ENCODE measurements at places on chromosomes 11 and 22. TPM values are rescaled to one million over a fixed set of nuclear protein-coding genes. Genes with fewer than 3 reads are reported as not detected.

OR4A47 gene
- not detected for total RNA-seq

GNG3 gene
- total RNA-seq = not detected

TBRG1 gene
- total RNA-seq = 13.3 TPM

RIMBP3C gene
- total RNA-seq = 0.36 TPM

ESAM gene
- under 0.01 TPM for total RNA-seq

C1QTNF4 gene
- total RNA-seq = not detected

DNA sequence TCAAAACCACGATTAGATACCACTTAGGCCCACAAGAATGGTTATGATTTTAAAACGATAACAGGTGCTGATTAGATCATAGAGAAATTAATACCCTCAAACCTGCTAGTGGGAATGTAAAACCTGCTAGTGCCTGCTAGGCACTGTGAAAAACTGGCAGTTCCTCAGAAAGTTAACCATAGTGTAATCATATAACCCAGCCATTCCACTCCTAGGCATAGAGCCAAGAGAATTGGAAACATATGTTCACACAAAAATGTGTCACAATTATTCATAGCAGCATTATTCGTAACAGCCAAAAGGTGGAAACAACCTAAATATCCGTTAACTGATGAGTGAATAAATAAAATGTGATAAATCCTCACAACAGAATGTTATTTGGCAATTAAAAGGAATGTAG, 122.2 kb upstream of the SYN3 start:
- no peak for DNase-seq

- DNase-seq = no peak
Measured at GRCh38 chr11:93323747-93324146, 6.8 kb upstream of the DEUP1 start.

- DNase-seq = no peak
Measured at GRCh38 chr11:34012734-34013133, 38.8 kb upstream of the CAPRIN1 start.

- peak; percentile 48 for DNase-seq
Measured at GRCh38 chr11:119316729-119317591, at the start of gene MCAM. MCAM (minus strand) TSS chr11:119317130; CDS start chr11:119317101, 29 bp downstream.

DNA sequence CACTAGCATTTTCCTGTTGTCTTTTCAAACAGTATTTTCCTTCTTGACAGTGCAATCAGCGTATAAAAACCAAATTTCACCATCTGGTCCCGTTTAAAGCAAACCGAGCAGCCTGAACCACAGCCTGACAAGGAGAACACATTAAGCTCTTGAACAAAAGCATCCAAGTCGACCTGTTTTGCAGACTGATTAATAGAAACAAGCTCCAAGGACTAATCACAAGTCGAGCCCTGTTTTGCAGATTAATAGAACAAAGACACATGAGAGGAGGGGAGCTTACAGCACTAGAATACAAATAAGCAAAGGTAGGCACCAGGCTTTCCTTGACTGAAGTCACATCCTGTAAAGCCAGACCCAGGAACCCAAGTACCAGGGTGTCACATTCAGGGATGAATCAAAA, 104.8 kb downstream of the MPPED2 start:
- no peak for DNase-seq

DNA sequence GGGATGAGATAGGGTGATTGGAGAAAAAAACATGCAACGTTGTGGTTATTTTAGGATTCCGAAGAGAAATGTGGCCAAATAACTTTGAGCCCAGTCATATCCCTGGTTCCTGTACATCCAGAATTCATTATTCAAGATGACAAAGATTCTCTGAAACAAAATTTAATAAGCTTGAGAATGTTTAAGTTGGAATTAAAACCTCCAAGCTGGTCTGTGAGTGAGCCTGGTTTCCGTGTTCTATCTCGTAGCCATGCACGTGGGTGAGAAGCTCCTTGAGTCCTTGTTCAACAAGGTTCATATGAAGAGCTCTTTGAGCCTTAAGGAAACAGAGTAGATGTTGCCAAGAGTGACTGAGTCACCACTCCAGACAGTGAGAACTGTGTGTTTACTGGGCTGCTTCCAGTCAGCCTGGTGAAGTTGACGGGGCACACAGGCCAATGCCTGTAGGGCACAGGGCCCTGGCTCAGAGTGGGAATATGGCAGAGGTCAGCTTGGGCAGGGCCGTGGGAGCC, 206.5 kb downstream of the NAV2 start:
- peak; percentile 98 for DNase-seq

DNA sequence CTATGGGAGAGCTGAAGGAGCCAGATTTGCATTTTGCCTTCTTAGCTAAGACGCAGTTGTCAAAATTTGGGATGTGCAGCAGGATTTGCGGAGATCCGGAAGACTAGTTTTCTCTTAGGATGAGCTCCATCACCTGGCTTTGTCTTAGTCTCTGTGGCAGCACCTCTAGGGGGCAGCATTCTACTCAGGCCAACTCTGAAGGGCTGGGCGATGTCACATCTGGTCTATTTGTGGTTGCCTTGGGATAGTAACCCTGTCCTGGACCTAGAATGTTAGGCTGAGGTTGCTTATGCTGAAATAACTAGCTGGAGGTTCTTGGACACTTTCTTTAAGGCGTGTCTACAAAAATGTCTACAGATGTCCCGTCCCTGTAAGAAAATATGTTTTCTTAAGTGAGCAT, 116.2 kb downstream of the FAT3 start:
- peak; percentile 2 for DNase-seq

DNA sequence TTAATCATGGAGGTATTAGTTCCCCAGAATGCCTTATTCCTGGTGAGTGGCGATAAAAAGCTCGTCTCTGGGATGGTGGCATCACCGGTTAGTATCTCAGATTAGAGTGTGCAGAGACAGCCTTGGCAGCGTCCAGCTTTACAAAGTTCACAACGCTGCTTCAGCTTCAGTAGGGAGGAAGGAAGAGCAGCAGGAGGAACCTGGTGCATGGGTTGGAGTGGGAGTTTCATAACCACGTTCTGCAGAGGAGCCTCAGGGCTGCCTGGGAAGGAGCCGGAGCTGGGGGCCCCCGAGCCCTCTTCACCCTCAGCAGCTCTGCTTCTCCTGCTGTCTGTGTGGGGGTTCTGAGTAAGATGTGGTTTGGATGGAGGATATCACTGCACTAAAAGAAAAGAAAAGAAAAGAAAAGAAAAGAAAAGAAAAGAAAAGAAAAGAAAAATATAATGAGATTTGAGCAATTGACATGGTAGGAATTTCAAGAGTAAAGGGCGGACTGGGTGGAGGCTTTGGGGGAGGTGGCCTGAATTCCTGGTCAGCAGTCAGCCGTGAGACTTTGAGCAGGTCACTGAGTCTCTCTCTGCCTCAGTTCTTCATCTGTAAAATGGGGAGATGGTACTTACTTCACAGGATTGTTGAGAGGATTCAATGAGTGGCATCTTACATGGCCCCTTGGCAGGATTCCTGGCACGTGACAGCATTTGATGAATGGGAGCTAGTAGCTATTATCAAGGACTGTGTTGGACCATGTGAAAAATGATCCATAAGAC, 6.5 kb downstream of the ASPHD2 start:
- no peak for DNase-seq

DNA sequence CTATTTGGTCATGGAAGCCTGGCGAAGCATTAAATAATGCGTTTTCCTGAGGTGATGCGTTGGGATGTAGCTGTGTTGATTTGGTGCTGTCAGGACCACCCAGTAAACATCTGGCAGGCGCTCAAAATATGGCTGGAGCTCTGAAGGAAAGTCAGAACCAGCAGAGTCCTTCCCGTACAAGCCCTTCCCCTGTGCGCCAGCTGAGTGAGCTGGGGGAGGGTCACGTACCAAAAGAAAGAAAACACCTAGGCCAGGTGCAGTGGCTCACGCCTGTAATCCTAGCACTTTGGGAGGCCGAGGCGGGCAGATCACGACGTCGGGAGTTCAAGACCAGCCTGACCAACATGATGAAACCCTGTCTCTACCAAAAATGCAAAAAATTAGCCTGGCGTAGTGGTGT, 55.6 kb upstream of the CECR2 start:
- DNase-seq = no peak

DNA sequence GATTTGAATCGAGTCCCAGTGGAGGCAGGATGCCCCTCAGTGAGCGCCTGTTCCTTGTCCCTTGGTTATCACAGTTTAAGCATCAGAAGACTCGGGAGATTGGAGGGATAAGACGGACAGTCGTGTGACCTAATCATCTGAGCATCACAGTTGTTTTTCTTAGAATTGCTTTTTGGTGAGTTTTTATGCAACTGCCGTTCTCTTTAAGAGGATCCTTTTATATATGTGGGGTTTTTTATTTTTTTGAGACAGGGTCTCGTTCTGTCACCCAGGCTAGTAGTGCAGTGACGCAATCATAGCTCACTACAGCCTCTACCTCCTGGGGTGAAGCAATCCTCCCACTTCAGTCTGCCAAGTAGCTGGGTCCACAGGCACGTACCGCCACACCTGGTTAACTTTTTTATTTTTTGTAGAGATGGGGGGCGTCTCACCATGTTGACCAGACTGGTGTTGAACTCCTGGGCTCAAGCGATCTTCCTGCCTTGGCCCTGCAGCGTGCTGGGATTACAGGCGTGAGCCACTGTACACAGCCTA, 16.5 kb downstream of the NUP50 start:
- no peak for DNase-seq

- DNase-seq = no peak
Measured at GRCh38 chr11:80886684-80887083, 1445.9 kb upstream of the TENM4 start.

DNA sequence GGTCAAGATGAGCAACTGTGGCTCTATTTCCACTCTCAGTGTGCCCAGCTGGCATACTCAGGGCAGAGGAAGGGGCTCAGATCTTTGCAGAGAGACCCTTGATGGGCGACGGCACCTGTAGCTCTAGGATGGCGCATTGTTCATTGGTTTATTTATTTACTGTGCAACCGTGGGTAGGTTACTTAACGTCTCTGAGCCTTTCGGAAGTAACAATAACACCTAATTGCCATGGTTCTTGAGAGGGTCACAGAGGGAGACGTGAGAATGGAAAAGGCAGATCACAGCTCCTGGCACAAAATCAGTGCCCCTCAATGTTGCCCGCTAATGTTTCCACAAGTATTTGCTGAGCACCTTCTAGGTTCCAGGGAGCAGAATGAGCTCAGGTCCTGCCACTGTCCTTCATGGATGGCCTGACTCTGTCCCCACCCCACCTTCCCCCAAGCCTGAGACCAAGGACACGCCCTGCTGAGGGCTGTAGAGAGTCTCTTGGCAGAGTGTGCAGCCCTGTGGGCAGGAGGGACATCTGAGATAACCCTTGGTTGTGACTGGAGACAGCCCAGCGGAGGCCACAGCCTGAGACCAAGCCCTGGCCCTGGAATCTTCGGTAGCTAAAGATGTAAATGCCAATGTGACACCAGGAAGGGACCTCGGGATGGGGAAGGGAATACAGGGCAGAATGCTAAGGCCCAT, 780 bp upstream of the ALDH3B2 start:
- no peak for DNase-seq

- no peak for DNase-seq
Measured at GRCh38 chr22:40674274-40674673, 5.0 kb upstream of the MCHR1 start.

GRCh38 chr11:19769820-19770219, 57.2 kb downstream of the NAV2 start:
- peak; percentile 66 for DNase-seq

DNA sequence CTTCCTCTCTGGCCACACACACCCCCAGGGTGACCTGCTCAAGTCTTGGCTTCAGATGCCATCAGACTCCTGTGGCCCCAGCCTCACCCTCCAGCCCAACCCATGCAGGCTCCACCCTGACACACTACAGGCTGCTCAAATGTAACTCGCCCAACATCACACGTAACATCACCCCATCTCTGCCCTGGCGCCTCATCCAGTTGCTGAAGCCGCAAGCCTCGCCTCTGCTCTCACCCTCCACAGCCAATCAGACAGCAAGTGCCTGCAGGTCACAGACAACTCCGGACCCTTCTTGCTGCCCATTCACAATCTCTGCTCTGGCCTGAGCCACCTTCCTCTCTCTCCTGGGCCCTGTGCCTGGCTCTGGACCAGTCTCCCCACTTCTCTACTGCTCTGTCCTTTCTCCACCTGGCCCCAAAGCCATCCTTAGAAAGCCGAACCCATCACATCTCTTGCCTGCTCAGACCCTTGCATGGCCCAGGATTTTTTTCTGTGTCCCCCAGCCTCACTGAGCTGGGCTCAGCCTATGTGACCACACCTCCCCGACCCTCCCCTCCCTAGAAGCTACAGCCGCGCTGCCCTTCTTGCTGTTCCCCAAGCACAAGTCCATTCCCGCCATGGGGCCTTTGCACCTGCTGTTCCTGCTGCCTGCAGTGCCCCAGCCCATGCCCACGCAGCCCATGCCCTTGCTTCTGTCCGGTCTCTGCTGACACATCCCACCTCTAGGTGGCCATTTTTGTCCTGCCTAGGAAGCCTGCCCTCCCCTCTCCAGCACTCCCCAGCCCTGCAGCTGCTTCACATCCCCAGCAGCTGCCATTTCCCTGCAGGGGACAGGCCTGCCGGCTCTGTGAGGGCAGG, 333.9 kb downstream of the CTTN start:
- no peak for DNase-seq

GRCh38 chr11:88152381-88152780, 22.9 kb downstream of the RAB38 start:
- DNase-seq = peak; percentile 28

- no peak for DNase-seq
Measured at GRCh38 chr11:76293189-76293631, 86.9 kb upstream of the WNT11 start.

DNA sequence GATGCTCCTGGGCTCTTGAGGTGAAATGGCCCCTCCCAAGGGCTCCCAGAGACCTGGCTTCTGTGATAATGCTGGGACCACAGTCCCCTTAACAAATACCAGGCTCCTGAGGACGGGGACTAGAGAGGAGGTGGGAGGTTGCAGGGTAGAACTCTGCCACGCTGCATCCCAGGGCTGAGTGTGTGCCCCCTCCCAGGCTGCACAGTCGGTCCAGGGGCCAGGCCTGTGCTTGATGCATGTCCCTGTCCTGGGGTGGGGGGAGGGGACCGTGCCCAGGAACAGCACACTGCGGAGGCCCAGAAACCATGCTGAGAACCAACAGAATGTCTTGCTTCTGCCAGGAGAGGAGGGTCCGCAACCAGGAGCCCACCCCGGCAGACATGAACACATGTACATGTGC, 9.3 kb downstream of the CSF2RB start:
- DNase-seq = no peak

GRCh38 chr11:11220786-11221185, 132.3 kb downstream of the CSNK2A3 start:
- no peak for DNase-seq

- no peak for DNase-seq
Measured at GRCh38 chr11:44539971-44540370, 25.5 kb upstream of the CD82 start.
